B cell (primary cell): ENCODE measurements at places on chromosomes 13 and 19.

DNA sequence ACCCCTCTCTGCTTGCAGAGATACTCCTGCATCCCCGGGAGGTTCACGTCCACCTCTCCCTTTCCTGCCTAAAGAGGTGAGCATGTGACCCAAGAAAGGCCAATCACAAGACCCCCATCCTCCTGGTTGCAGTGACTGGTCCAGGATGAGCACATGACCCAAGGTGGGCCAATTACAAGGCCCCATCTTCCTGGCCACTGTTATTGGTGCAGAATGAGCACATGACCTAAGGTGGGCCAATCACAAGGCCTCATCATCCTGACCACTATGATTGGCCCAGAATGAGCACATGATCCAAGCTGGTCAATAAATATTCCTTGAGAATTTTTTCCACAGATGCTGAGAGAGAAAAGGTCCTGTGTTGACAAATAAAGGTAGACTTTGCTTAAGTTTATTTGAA is 350.7 kb downstream of the EFNB2 start:
- no peaks in the 10 kb centered on the region for H3K36me3 ChIP-seq
- no peak overlapping the region for H3K4me3 ChIP-seq
- no peaks in the 10 kb centered on the region for H3K4me1 ChIP-seq

GRCh38 chr13:105721016-105721415 is 814.4 kb downstream of the EFNB2 start:
- no peaks in the 10 kb centered on the region for H3K27me3 ChIP-seq
- H3K27ac ChIP-seq: no peak overlapping the region
- no peak overlapping the region for H3K4me3 ChIP-seq
- no peak for DNase-seq
- no peaks in the 10 kb centered on the region for H3K36me3 ChIP-seq

DNA sequence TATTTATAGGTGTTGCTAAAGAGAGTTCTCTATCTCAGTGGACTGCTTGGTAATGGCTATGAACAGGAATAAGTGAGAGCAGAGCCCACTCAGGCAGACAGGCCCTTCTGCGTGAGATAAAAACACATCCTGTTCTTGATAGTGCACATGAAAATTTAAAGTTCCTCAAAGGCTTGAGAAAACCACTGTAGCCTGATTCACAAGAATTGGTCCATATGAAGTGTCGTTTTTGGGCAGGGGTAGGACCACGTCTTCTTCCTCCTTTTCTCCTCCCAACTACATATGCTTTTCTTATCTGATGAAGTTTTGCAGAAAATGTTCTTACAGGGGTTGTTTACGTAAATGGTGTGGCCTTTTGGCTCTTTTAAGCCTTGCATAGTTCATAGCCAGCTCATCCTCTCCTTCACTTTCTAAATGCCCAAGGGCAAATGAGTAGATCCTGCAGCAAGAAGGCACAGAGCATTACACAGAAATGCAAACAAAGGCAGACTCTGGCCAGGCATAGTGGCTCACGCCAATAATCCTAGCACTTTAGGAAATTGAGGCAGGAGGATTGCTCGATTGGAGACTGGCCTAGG is 53.8 kb downstream of the RNF6 start:
- DNase-seq: no peak
- H3K27ac ChIP-seq: no peak overlapping the region
- no peaks in the 10 kb centered on the region for H3K36me3 ChIP-seq

- H3K27me3 ChIP-seq: no peaks in the 10 kb centered on the region
- DNase-seq: no peak
- peak overlapping the region; percentile 96 for H3K27ac ChIP-seq
- no peaks in the 10 kb centered on the region for H3K36me3 ChIP-seq
Measured at GRCh38 chr19:50024719-50025021, 502 bp downstream of the VRK3 start.

- H3K27ac ChIP-seq: no peak overlapping the region
- no peaks in the 10 kb centered on the region for H3K27me3 ChIP-seq
- H3K36me3 ChIP-seq: peaks cover 4% of the 10 kb centered on the region
- H3K4me3 ChIP-seq: no peak overlapping the region
- peaks cover 23% of the 10 kb centered on the region for H3K4me1 ChIP-seq
Measured at GRCh38 chr19:42151782-42152684, 19.8 kb upstream of the POU2F2 start.
